ENCODE measurements at places on chromosomes 6 and 20.
A peak's percentile ranks its signal among the peaks of the same experiment; 100 is the strongest.

- DNase-seq: no peak
Measured at GRCh38 chr6:19536838-19537237, 300.3 kb upstream of the ID4 start.

- peak; percentile 44 for DNase-seq
Measured at GRCh38 chr6:48151142-48151541, 40.1 kb upstream of the PTCHD4 start.

DNA sequence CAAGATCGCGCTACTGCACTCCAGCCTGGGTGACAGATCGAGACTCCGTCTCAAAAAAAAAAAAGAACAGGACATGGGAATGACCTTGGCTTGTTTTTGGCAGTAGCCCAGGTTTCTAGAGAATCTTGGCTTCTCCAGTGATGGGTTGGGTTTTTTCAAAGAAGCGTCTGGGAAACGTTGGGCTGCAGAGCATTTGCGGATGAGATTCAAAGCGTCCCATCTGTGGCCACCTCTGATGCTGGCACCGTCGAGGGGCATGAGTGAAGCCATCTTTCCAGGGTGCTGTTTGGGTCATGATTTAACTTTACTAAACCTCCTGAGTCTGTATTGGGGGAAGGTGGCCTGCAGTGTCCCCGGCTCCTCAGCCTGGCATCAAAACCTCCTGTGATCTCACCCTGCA is 43.2 kb upstream of the SRF start:
- peak; percentile 39 for DNase-seq

GRCh38 chr6:22062807-22063408 is 233.9 kb downstream of the PRL start:
- no peak for DNase-seq

- DNase-seq: peak; percentile 54
Measured at GRCh38 chr6:82040405-82041221, 206.9 kb downstream of the IBTK start.

GRCh38 chr6:151693366-151693765 is 114.1 kb upstream of the ESR1 start:
- no peak for DNase-seq

DNA sequence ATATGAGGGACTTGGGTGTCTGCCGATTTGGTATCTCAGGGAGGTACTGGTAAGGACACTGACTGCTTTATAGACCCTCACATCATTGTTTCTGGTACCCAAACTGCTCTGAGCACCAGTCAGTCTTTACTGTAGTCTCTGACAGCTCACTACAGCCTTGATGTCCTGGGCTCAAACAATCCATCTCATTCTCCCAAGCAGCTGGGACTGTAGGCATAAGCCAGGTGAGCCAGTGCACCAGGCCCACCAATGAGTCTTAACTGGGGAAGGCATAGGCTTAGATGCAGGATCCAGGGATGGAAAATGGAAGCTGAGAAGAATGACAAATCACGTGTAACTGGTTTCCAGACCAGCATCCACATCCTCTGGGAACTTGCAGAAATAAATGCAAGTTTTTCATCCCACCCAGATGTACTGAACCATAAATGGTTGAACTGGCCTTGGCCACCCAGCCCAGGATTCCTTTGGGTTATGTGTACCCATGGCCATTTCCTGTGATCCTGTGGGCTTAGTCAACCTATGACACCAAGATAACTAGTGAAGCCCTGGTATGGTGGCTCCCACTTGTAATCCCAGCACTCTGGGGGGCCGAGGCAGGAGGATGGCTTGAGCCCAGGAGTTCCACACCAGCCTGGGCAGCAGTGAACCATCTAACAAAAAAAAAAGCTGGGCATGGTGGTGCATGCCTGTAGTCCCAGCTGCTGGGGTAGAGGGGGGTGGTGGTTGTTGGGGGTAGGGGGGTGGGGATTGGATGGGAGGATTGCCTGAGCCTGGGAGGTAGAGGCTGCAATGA is 5.8 kb downstream of the TUBB start:
- DNase-seq: peak; percentile 27

DNA sequence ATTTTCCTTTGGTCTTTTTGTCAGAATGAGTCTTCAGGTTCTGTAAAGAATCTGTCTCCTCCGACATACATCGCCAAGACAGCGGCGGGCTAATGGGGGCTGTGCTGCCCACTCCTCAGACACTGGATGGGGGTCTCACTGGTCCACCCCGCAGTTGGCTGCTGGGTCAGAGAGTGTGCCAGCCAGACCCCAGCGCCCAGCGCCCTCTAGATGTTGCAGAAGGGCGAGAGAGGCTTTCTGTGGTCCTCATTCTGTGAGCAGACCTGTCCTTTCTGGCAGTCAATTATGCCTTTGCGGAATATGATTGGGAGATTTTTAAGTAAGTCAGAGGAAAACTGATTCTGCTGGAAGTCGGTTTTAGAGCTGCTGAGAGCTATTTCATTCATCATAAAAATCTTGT is 7.8 kb upstream of the CCR6 start:
- no peak for DNase-seq

DNA sequence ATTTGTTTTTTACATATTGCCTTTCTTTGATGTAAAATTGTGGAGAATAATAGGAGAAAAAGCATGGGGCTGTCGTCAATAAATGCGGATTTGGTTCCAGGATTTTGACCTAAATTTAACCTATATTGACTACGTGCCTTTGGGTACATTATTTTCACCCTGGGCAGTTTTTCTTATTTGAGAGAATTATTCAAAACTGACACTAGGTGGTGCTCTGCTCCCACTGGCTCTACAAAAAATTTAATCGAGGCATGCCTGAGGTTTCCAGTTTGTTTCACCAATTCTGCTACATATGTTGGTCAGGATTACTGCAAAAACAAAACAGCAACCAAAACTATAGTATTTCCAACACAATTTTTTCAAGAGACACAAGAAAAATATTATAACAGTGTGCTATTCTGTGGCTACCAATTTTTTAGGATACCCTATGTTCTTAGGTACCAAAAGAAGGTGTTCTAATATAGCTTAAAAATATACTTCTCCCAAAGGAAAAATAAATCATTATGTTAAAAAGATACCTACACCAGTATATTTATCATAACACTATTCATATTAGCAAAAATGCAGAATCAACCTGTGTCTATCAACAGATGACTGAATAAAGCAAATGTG is 48.6 kb upstream of the FABP7 start:
- peak; percentile 32 for DNase-seq

DNA sequence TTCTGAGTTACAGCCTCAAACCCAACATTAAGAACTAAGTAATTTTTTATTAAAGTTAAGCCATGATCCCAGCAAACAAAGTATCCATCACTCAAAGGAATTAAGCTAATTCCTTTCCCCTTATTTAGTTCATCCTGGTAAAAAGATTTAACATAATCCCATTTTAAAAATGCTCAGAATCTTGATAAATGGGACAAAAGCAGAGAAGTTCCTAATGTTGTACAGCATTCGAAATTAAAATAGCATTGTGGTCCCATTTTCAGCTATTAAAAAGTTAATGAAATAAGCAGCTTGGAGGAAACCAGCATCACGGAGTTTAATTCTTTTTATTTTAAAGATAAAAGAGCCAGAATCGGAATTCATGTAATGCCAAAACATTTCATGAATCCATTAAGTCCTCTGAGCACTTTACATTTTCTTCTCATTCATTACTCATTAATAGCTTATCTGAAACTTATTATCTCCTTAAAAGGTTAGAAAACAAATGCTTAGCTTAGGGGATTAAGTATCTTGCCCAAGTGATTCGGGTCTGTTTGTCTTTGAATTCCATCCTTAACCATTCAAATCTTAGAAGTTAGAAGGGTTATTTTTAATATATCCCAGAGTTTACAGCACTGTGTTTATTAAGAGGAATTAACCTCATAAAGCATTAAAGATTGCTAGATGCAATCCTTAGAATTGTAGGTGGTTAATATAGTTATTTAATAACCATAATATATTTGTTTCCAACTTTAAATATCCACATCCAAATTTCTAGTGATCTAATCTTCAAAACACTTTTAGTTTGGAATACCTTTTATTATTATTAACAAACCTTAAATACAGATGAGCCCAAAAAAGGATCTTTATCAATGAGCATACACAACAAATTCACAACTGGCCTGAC is 11.2 kb downstream of the RBM39 start:
- no peak for DNase-seq

DNA sequence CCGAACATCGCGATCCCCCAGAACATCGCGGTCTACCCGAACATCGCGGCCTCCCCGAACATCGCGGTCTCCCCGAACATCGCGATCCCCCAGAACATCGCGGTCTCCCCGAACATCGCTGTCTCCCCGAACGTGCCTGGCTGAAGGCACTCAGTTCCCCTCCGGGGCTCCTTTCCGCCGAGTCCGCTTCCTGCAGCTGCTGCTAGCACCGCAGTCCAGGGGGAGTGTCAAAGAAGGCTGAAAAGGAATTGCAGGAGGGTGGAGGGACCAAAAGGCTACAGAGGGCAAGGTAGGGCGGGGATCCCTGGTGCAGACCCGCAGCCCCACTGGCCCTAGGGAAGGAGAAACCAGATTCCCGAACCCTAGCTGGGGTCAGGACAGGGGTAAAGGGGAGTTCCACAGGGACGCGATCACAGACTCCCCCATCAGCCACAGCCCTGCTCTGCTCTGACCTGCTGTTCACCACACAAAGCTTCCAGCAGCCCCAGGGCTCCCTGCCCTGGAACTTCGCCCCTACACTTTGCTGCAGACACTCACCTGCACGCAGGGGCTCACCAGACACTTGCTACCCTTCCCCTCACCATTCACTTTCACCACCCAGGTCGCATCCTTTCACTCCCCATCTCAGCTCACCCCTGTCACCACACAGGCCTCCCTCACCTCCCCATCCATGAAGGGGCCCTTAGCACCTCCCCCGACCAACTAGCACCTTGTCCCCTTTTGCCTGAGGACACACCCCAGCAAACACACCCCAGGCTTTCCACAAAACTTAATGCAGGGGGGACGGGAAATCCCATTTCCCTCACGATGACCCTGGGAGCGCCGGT is 1.7 kb downstream of the ULBP1 start:
- no peak for DNase-seq

GRCh38 chr20:38043512-38044300 is 10.2 kb downstream of the RPRD1B start:
- peak; percentile 55 for DNase-seq

DNA sequence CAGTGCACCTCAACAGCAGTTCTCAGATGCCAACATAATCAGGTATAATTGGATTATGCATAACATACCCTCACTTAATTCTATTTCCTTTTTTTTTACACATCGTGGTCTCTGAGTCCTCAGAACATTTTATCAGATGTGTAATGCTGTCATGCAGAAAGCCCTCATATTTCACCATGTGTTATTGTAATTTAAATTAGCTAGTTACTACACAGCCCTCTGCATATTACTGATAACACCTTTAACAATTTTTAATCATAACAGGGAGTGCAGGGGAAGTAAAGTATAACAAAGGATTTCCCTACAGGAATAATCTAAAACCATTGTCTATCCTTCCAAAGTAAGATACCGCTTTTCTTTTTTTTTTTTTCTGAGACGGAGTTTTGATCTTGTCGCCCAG is 91.9 kb upstream of the CCDC28A start:
- no peak for DNase-seq

DNA sequence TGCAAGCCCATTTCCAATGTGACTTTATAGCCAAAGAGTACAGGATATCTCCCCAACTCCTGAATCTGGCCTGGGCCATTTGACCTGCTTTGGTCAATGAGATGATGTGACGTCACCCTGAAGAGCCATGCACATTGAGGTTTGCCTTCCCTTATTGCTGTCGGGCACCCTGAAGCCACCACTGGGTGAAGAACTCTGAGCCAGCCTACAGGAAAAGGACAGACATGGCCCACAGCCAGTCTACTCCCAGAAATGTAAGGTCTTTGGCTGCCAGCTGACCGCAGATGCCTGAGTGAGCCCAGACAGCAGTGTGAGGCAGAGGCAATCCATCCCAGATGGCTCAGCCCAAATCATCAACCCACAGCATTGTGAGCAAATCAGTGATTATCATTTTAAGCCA is 3.7 kb upstream of the SYNDIG1 start:
- peak; percentile 15 for DNase-seq
